Stimulated activated CD8-positive, alpha-beta memory T cell treated with anti-CD3 and anti-CD28 coated beads, Interleukin-4, amount 100 ng/mL, for 4 hours (primary cell): ENCODE measurements at places on chromosomes 4 and X.

DNA sequence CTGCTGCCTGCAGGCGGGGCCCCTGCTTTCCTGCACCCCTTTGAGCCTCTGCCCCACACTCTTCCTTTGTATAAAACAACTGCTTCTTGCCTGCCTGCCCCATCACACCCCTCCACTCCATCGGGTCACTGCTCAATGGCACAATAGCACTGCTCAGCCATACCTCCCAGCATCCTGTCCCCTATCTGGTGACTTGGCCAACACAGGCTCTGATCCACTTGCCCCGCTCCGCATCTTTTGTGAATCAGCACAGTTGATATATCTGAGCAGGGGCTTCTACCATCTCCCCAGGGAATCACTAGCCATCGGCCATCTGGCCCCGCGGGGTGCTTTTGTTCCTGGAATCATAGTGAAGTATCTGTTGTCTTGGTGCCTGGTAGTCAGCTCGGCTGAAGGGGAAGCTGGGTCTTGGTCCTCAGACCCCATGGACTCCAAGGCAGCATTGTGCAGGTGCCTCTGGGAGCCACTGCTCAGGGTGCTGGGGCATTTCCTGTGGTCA is 45.3 kb downstream of the MAP7D3 start:
- no peak for DNase-seq

DNA sequence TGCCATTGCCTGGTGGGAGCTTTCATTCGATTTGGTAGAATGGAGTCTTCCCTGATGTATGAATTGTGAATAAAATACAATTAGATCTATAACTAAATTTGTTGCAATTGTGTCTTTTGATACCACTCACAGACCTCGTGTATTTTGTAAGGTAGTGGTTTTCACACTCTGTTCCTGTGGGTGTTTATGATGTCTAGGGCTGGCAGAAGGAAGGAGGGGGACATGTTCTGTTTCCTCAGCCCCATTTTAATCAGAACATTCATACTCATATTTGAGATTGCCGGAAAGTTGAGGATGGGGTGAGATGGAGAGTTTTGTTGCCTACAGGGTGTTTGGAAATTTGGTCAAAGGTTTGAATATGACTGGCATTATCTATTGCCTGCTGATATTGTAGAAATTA is 42.9 kb downstream of the PTTG2 start:
- no peak for DNase-seq

DNA sequence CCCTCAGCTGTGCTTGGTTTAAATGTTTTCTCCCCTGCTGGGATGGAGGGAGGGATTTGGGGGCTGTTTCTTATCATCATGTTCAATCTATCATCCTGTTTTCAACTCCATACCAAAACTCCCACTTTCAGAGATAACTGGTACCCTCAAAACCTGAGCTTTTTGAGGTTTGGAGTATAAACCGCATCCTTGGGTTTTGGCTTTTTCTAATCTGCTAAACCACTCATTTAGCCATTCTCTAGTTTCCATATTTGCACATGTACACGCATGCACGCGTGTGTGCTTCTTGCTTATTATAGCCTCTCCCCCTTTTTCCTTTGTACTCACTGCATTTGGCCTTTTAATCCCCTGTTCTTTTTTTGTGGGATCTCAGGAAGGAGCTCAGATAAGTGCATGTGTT is 116.7 kb upstream of the TEX13D start:
- no peak for DNase-seq

GRCh38 chrX:94721386-94721785 is 1047.4 kb downstream of the FAM133A start:
- no peak for DNase-seq

GRCh38 chr4:127737295-127737694 is 7.1 kb downstream of the SLC25A31 start:
- DNase-seq, result no peak

- DNase-seq, result no peak
Observed at GRCh38 chrX:9532349-9532748, 67.5 kb downstream of the TBL1X start.

DNA sequence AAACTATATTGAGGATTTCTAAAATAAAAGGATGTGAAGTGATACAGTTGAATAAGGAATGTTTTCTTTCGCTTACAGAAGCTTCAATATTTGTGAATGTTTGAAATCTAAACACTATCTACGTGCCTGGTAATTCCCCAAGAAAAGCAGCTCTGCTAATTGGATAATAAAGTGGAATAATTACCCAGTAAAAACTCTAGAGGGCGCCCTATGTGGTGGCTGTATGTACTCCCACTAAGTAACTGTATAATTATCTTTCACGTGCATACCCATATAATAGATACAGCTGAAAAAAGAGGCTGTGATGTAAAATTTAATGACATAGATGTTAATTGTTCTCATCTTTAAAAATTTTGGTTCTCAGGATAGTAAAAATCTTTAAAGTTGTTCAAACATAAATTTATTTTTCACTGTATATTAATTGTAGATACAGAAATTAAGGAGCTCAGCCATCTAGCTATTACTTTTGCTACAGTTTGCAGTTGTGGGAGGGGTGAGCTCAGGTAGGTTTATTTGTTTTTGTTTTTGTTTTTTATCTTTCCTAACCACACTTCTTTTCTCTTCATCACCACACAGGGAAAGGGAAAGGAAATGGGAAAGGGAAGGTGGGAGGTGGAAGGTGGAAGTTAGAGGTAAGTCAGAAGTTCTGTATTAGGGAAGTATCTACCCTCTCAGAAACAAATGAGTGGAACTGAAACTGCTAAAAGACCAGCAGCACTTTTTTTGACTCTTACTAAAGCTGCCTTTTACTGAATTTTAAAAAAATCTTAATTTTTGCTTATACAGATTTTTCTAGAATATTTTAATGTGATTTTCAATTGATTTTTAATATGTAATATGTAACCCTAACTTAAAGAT is 151.7 kb upstream of the RPS6KA6 start:
- DNase-seq, result no peak

DNA sequence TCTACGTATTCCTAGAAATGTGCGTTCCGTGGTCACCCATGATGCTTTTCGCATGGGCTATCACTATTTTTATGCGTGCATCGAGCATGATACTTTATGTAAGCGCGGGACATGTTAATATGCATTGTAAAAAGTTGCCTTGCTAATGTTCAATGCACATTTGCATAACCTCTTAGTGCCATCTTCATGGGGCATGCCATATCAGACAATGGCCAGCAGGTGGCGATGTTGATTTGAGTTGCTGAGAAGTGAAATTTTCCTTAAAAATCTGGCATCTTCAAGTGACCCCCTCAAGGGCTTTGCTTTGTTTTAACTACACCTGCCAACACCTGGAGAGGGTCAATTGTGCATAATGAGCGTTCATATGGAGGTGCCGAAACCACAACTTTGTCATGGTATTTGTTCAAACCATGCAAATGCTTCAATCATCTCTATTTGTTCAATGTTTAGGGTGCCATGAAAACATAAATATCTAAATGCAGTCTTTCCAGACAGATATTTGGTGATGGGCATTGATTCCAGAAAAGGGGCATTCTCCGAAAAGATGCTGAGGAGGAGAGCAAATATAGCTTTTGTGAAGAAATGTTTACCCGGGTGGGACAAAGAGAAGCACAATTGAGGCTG is 833.9 kb upstream of the PRKX start:
- DNase-seq, result no peak
